ENCODE measurements at places on chromosomes 7 and 10.

DNA sequence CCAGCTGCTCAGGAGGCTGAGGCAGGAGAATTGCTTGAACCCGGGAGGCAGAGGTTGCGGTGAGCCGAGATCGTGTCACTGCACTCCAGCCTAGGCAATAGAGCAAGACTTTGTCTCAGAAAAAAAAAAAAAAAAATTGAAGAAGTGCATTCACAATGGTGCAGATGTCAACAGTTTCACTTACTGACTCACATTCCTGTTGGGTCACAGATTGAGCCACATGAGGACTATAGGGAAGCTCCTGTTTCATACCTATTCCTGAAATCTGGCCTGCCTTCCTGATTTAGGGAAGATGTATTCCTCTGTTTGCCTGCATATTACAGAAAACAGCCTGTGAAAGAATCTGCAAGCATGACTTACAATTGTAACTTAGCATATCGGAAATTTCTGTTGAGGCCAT, 78.2 kb downstream of the AKR1C4 start:
- DNase-seq: no peak

- no peak for DNase-seq
Observed at GRCh38 chr7:94295850-94296249, 98.8 kb upstream of the COL1A2 start.

DNA sequence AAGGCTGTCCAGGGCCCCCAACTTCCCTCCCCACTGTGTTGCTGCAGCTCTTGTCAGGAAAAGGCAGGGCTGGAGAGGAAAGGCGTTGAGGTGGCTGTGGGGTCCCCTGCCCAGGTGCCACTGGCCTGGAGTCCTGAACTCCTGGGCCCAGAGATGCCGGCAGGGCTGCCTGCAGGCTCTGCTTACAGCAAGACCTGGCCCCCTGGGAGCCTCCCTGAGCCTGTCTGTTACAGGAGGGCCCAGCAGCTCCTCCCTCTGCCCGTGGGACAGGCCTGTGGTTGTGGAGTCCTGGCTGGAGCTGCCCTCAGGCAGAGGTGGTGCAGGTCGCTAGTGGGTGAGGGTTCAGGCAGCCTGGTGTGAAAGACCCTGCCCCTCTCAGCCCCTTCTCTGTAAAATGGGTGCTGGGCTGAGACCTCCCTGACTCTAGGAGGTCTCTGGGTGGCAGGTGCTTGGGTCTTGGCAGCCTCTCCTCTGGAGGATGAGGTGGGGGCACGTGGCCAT, 9.9 kb downstream of the ANTXRL start:
- DNase-seq: no peak

DNA sequence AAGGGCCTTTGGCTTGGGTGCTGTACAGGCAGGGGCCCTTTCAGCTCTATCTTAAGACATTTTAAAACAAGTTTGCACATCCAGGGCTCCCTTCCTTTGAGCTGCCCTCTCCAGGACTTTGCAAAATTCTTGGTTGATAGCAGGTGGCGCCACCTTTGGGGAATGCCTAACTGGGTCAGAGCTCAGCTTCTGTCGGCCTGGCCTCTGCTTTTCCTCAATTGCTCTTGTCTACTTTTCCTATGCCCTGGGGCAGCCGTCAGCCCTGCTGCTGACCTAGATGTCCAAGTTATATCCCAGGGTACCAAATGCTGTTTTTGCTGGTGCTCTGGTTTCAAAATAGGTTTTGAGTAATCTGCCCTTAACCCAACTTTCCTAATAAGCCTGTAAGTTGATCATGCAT, 65.8 kb downstream of the APBB1IP start:
- no peak for DNase-seq

- DNase-seq: no peak
Observed at GRCh38 chr7:12409097-12409711, 5.5 kb upstream of the VWDE start.

DNA sequence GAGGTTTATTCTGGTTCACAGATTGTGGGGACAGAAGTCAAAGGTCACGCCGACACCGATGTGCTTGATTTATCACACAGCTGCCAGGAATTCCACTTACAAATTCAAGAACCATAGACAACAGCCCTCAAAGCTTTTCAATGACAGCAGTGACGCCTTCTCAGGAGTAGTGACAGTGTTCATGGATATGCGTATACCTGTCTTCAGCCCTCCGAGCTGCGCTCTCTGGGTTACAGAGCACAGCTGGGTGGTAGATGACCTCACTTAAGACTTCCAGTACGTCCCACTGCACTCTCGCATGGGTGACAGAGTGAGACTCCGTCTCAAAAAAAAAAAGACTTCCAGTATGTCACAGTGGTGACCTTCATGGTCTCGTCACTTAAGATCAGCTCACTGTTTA, 108.5 kb downstream of the TCERG1L start:
- no peak for DNase-seq

DNA sequence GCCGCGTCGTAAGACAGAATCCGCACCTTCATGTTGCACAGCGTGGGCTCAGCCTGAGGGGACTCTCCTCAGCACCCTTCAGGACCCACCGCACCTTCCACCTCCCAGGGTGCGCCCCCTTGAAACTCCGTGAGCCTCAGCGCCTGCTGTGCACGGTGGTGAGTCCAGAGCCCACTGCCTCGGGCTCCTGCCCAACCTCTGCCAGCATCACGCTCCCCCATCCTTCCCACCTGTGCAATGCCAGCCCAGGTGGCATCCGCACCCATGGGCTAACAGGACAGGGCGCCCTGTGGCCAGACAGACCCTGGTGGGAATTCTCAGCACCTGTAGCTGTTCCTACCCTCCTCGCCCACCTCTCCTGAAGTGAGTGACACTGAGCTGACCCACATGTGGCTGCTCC, 96.4 kb downstream of the DYNC2I1 start:
- DNase-seq: no peak
